ENCODE measurements at places on chromosomes 4 and X. TPM values are rescaled to one million over a fixed set of nuclear protein-coding genes. Genes with fewer than 3 reads are reported as not detected.

The CYTL1 gene
- polyA plus RNA-seq = 8.5 TPM

The PCDH11X gene
- 0.12 TPM for polyA plus RNA-seq

The CENPVL3 gene
- 1.8 TPM for polyA plus RNA-seq

The CLNK gene
- 1.1 TPM for polyA plus RNA-seq

The RADX gene
- 5.1 TPM for polyA plus RNA-seq

The PDZD4 gene
- polyA plus RNA-seq = 6.9 TPM

The IL13RA2 gene
- polyA plus RNA-seq = 2.4 TPM

The JCHAIN gene
- 1.1 TPM for polyA plus RNA-seq

The CFAP47 gene
- 0.46 TPM for polyA plus RNA-seq

The PNCK gene
- 5.6 TPM for polyA plus RNA-seq

The FGFBP2 gene
- polyA plus RNA-seq = 0.13 TPM

The FOXR2 gene
- polyA plus RNA-seq = not detected

The PGRMC2 gene
- 129 TPM for polyA plus RNA-seq

The ZNF718 gene
- polyA plus RNA-seq = 13.8 TPM

The FAM9C gene
- 0.15 TPM for polyA plus RNA-seq

The MAPK10 gene
- 61.7 TPM for polyA plus RNA-seq

The MBTPS2 gene
- polyA plus RNA-seq = 37.3 TPM
